Skeletal muscle cell (primary cell): ENCODE measurements at places on chromosomes 5 and 9.

DNA sequence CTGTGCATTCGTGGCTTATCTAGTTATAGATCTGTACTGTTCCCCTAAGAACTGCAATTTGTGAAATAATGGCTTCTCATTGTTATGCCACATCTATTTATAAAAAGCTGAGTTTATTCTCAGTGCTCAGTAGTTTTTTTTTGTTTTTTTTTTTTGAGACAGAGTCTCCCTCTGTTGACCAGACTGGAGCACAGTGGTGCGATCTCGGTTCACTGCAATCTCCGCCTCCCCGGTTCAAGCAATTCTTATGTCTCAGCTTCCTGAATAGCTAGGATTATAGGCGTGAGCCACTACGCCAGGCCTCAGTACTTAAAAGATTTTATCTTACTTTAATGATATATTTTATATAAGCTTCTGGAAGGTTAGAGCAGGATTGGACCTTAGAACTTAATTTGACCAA lies 19.0 kb downstream of the SEC61B start:
- no peak for DNase-seq

DNA sequence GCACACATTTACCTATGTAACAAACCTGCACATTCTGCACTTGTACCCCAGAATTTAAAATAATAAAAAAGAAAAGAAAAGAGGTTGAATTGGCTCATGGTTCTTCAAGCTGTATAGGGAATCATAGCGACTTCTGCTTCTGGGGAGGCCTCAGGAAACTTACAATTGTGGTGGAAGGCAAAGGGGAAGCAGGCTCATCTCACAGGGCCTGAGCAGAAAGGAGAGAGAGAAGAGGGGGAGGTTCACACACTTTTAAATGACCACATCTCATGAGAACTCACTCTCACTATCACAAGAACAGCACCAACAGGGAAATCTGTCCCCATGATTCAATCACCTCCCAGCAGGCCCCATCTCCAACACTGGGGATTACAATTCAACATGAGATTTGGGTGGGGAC lies 214.6 kb downstream of the CDK5RAP2 start:
- DNase-seq = no peak

DNA sequence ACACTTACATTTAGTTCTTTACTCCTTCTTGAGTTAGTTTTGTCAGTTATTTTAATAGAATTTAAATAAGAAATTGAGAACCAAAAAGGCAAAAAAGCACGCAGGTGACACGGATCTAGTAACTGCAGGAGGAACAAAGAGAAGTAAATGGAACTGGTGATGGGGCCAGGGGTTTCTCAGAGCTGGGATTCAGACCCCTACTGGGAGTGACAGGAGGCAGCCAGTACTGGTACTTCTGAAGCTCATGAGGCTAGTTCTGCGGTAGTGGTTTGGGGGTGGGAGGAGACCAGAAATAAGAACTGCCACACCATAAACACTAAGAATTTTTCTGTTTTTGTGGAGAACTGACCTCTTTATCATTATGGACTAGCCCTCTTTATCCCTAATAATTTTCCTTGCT lies 48.2 kb downstream of the OXCT1 start:
- no peak for DNase-seq

DNA sequence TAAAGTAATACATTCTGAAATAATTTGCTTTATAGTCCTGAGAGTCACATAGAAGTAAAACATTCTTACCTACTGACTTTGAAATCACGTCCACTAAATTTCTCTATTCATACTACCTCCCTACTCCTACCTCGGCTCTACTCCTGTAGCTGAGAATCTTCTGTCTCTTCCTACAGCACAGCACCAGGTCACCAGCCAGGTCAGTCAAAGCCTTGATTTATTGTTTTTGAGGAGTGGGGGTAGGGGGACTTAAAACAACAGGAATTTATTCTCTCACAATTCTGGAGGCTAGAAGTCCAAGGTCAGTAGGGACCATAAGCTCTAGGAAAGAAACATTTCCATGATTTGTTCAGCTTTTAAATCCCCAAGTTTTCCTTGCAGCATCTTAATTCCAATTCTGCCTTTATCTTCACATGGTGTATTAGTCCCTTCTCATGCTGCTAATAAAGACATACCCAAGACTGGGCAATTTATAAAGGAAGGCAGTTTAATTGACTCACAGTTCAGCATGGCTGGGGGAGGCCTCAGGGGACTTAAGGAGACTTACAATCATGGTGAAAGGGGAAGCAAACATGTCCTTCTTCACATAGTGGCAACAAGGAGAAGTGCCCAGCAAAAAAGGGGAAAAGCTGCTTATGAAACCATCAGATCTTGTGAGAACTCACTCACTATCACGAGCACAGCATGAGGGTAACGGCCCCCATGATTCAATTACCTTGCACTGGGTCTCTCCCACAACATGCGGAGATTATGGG lies 49.6 kb upstream of the CCNG1 start:
- no peak for DNase-seq

- DNase-seq = no peak
Measured at GRCh38 chr5:91635950-91636734, 253.0 kb upstream of the ARRDC3 start.

- DNase-seq = no peak
Measured at GRCh38 chr5:171855798-171856763, 70.5 kb downstream of the SMIM23 start.

DNA sequence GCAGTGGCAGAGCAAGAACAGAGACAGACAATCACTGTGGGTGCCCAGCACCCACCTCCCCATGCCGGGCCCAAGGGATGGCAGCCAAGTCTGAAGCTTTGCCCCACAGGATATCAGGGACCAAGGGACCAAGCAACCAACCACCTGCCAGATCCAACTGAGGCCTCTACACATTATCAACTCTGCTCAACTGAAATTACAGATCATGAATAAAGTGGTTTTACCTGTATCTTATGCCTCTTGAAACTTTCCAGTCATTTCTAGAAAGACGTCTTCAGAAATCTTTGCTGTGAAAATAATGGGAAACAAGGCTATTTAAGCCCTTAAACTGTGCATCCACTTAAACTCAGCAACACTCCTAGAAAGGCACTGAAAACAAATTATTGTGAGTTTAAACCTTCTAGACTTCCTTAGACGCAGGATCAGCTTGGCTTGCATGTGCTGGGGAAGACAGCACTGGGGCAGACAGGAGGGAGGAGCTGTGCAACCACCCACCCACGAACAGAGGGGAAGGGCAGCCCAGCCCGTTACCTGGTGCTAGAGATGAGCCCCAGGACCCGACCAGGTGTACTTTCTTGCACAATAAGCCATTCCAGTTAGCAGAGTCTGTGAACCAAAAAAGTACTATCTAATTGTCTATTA lies 80.0 kb downstream of the SEMA4D start:
- no peak for DNase-seq
